ENCODE measurements at places on chromosomes 6 and 20.

- DNase-seq = no peak
Measured at GRCh38 chr6:76790045-76790796, 673.1 kb downstream of the HTR1B start.

DNA sequence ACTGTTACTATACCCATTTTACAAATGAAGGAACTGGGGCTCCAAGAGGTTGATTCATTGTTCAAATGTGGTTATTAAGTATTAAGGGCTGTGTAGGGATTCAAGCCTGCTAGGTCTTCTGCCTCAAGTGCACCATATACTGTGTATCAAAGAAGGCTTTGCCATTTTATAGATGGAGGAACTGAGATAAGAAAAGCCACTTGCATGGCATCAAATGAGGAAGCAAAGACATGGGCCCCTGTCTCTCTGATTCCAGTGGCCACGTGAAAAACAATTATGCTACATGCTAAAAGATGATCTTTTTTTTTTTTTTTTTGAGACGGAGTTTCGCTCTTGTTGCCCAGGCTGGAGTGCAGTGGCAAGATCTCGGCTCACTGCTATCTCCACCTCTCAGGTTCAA, 67.0 kb downstream of the TMEM200A start:
- DNase-seq = no peak

DNA sequence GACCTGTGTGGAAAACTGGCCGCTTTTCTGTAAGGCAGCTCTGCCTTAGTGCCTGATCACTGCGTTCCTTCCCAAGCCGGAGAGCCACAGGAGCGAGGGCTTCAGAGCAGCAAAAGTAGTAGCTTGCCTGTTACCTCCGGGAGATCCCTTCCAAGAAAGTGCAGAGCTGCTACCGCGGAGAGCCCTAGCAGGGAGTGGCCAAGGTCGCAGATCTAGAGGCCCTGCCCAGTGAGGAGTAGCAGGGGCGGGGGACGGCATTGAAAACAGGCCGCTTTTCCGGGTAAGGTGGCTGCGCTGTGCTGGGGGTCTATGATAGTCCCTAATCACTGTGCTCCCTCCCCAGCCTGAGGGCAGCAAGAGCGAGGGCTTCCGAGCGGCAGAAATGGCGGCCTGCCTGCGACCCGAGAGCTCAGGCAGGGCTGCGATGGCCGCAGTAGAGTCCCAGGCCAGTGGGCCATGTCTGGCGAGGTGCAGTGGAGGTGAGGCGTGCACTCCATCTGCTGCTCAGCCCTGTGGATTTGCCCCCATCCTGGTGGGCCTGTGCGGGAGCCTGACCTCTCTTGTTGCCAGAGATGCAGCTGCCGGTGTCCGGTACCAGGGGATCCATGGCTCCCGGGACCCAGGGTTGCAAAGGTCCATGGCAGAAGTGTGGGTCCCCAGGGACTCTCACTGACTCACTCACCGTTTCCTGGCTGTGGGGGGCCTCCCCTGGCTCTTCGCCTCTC, 67.3 kb downstream of the KLHL32 start:
- no peak for DNase-seq

- no peak for DNase-seq
Measured at GRCh38 chr20:36036688-36037087, 68.3 kb downstream of the CNBD2 start.

DNA sequence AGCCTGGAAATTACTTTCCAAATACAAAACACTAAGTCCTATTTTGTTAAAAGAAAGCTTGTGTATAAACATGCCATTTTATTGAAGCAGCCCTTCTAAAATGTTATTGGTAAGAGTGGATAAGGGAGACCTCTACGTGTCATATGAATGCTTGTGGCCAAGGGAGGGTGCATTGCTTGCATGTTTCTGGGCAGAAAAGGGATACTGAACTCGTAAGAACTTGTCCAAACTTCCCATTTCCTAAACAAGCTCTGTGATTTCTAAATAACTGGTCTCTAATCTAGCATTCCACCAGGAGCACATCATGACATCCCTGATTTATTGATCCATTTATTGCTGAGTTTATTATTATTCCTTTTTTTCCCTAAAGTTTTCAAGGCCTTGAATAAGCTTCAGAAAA, 474.1 kb downstream of the CD109 start:
- DNase-seq = no peak

GRCh38 chr6:50927800-50928199, 109.1 kb downstream of the TFAP2B start:
- no peak for DNase-seq

- DNase-seq = no peak
Measured at GRCh38 chr20:62885046-62885895, 23.6 kb upstream of the TCFL5 start.

- no peak for DNase-seq
Measured at GRCh38 chr20:35284992-35285805, 627 bp upstream of the EIF6 start.

- DNase-seq = no peak
Measured at GRCh38 chr6:2870046-2870636, 28.5 kb upstream of the SERPINB1 start.

- DNase-seq = no peak
Measured at GRCh38 chr20:35568645-35569044, 26.8 kb downstream of the ERGIC3 start.

GRCh38 chr6:168935628-168936010, 318.0 kb downstream of the THBS2 start:
- no peak for DNase-seq

DNA sequence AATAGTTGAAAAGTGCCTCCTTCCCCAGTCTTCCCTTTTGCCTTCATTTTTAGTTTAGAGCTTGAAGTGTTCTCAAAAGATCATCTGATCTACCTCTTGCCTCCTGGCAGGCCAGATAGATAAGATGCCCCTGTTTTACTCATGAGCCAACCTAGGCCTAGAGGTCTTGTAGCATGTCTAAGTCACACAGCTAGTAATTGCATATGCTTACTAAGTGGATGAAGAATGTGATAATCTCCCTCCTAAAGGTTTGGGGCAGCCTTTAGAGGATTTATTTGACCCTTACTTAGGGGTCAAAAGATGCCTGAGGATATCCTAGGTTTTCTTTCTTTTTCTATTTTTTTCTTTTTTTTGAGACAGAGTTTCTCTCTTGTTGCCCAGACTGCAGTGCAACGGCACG, 2.1 kb downstream of the C6orf141 start:
- DNase-seq = no peak

- DNase-seq = peak; percentile 83
Measured at GRCh38 chr20:63272105-63273058, at the start of gene ARFGAP1. TSS of gene ARFGAP1 (plus strand) at chr20:63272813. CDS start at chr20:63275581, 2,768 bp downstream.

- no peak for DNase-seq
Measured at GRCh38 chr6:161788531-161788930, 514.7 kb upstream of the AGPAT4 start.

DNA sequence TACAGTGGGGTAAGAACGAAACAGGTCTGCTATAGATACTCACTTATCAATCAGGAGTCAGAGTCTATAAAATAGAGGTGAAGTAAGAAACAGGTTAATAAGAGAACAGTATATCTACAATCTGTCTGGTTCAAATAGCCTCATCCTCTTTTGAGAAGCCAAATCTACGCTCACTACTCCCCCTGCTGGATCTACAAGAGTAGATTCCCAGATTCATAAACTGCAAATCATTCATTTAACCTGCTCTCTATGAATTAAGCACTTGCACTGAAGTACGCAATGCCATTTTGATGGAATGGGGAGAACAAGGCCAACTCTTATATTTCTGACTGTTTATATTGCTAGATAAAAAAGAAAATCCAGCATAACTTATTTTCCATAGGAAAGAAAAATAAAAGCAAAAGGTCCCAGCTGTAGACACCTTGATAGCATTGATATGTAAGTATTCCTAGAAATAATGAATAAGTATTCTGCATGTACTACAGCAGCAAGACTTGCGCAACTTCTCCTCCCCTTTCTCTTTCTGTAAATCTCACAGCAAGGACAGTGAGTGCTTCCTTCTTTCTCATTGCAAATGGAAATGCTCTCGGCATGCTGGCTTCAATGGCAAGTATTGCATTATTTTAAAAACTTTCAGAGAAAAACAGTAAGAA, 92.3 kb downstream of the RFX6 start:
- no peak for DNase-seq

DNA sequence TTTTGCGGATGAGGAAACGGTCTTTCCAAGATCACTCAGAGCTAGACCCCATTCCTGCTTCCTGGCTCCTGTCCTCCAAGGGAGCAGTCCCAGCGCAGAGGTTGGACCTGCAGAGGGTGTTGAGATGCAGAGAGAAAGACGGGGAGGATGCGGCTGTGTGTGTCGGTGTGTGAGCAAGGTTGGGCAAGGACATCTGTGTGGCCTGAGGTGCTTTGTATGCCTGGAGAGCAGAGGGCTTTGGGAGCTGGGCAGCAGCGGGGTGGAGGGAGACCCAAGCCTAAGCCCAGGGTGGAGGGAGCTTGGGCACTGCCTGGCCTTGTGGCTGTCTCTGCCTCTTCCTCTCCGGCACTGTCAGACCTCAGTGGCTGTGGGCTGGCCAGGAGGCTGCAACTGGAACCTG, 147.4 kb upstream of the RNF24 start:
- no peak for DNase-seq

DNA sequence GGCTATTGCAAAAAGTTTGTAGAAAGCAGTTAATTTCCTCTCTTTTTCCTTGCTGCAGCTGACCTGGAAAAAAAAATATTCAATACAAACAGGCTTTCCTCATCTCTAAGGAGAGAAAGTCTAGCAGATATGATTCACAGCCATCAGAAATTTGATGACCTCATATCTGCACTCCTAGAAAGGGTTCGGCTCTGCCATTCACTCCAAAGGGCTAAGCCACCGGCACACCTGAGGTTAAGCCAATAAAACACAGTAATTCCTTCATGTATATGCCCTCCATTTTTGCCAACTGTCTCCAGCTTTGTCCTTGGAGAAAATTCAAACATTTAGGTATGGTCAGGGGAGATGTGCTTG, 18.7 kb upstream of the LY86 start:
- DNase-seq = no peak

GRCh38 chr20:35243317-35243716, 16.8 kb downstream of the MMP24 start:
- DNase-seq = no peak

GRCh38 chr6:141562851-141563763, 569.6 kb upstream of the GJE1 start:
- no peak for DNase-seq

GRCh38 chr6:15504040-15504495, 158.8 kb downstream of the DTNBP1 start:
- peak; percentile 36 for DNase-seq

- DNase-seq = no peak
Measured at GRCh38 chr6:138944412-138944811, 43.6 kb downstream of the REPS1 start.

DNA sequence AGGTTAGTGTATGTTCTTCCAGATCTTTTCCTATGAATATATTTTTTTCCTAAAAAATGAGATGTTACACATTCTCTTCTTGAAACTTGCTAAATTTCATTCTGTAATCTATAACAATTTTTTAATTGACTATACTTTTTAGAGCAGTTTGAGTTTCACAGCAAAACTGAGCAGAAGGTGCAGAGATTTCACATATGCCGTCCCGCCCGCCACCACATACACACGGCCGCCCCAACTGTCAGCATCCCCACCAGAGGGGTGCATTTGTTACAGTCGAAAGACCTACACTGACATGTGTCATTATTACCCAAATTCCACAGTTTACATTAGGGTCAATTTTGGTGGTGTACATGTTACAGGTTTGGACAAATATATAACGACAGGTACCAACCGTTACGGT, 116.5 kb downstream of the IRF4 start:
- no peak for DNase-seq

DNA sequence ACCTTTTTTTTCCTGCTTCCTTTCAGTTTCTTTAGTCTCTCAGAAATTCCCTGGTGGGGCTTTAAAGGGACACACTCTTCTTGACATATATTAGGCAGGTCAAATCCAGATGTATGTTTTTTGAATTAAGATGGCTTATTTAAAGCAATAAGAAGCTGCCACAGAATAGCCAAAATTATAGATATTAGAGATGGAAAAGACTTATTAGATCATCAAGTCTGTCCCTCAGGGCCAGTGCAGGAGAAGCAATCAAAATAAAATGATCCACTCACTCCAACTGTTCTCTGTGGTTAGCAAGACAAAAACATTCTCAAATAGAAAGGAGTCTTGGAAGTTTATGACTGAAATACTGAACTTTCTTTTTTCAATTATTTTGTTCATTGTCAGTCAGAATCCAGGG, 462.8 kb downstream of the CDC5L start:
- DNase-seq = no peak

DNA sequence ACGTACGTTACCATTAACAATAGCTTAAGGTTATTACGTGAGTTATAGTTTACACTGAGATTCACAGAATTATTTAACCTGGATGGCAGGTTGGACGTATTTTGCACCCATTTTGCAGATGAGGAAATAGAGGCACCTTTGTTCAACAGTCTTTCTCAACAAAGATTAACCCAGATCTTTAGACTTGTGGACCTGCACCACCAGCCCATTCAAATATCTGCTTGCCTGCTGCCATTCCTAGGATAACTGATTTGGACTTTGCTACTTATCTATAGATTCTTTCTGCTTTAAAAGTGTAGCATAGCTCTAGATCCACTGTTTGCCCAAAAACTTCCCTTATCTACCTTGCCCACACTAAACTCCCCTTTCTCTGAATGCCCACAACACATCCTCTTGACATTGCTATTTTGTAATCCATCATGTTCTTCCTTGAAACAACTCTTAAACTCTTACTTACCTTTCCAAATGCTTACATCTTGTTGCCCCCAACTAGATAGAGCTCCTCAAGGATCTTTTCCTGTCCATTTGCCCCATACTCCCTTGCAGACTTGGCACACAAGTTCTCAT, 56.4 kb upstream of the TNFAIP3 start:
- DNase-seq = no peak

DNA sequence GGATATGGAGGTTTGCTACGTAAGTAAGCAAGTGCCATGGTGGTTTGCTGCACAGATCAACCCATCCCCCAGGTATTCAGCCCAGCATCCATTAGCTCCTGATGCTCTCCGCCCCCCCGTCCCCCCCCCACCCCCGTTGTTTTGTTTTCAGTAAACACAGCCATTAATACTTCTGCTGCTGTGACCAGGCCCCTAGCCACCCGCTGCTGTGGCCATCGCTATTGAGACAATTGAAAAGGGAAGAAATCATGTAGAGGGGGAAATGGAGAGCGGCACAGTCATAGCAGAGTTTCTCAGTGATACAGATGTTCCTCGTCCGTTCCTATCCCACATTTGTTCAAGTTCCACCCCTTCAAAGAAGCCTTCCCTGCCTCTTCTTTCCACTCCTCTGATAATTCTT, 24.9 kb downstream of the SLC35D3 start:
- no peak for DNase-seq

GRCh38 chr20:44829688-44830087, 19.3 kb upstream of the RIMS4 start:
- DNase-seq = no peak

Data from hypothalamus (tissue), 51 donors.